Stimulated activated CD4-positive, alpha-beta T cell treated with anti-CD3 and anti-CD28 coated beads, TNF-alpha, amount 100 ng/mL, for 4 hours (primary cell): ENCODE measurements at places on chromosomes 5 and 9.

- peak; percentile 83 for DNase-seq
Observed at GRCh38 chr9:74952201-74953151, at the start of gene C9orf40. TSS of gene C9orf40 (minus strand) at chr9:74952912. CDS start at chr9:74952611, 301 bp downstream.

- DNase-seq = no peak
Observed at GRCh38 chr5:68711293-68712200, 382.3 kb upstream of the SLC30A5 start.

DNA sequence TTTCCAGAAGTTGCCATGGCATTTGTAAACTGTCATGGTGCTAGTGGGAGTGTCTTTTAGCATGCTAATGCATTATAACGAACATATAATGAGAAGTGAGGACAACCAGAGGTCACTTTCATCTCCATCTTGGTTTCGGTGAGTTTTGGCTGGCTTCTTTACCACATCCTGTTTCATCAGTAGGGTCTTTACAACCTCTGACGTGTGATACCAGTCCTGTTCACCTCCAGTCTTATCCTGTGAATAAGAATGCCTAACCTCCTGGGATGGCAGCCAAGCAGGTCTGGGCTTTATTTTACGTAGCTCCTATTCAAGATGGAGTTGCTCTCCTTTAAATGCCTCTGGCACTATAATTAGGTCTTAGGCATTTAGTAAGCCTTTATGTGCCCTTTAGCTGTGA lies 20.4 kb upstream of the RFK start:
- DNase-seq = no peak

GRCh38 chr5:144710637-144711036 lies 540.0 kb downstream of the KCTD16 start:
- no peak for DNase-seq

DNA sequence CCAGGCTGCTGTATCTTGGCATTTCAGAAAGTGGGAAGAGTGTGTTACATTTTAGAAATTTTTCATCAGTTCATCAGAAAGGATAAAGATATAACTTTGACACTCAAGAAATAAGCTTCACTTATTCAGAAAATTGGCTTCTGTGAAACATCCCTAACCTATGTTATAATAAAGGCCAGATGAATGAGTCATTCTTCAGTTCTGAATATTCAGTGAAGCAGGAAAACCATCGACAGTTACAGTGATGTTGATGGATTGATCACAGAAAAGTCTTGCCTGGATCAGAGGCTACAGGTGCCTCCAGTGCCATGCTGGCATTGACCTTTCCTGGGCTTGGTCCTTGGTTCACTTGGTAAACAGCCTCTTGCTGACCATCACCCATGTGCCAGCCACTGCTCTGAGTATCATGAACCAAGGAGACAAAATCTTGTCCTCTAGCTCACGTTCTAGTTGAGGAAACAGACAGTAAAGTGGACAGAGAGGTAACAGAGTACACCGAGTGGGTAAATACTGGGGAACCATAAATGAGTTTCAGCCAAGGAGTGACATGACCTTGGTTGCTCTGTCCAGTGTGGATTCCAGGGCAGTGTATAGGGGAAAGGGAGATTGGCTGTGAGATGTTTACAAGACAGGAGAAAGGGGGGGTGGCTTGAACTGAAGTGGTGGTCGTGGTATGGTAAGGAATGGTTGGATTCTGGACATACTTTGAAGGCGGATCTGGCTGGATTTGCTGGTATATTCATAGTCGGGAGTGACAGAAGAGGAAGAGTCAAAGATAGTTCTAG lies 98.6 kb downstream of the AMBP start:
- DNase-seq = no peak

GRCh38 chr5:102766295-102767090 lies 11.4 kb downstream of the PAM start:
- no peak for DNase-seq

- DNase-seq = no peak
Observed at GRCh38 chr9:122477826-122478225, at the start of gene OR1J1. TSS of gene OR1J1 (minus strand) at chr9:122477926. CDS start at chr9:122477926, 0 bp downstream.

- DNase-seq = no peak
Observed at GRCh38 chr5:147398860-147399259, 111.0 kb downstream of the DPYSL3 start.

DNA sequence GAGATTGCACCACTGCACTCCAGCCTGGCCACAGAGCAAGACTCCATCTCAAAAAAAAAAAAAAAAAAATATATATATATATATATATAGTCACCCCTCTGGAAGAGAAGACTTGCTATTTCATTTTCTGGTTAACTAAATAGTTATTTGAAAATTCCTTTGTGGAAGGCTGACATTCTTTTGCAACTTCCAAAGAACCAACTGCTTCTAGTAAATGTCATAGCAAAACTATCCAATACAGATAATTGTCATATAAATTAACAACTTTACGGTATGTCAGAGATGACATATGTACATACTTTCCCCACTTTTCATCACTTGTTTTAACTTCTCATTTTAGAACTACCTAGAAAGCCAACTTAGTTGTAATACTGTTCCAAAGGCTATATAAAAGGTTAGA lies 50.9 kb downstream of the PRUNE2 start:
- DNase-seq = no peak

DNA sequence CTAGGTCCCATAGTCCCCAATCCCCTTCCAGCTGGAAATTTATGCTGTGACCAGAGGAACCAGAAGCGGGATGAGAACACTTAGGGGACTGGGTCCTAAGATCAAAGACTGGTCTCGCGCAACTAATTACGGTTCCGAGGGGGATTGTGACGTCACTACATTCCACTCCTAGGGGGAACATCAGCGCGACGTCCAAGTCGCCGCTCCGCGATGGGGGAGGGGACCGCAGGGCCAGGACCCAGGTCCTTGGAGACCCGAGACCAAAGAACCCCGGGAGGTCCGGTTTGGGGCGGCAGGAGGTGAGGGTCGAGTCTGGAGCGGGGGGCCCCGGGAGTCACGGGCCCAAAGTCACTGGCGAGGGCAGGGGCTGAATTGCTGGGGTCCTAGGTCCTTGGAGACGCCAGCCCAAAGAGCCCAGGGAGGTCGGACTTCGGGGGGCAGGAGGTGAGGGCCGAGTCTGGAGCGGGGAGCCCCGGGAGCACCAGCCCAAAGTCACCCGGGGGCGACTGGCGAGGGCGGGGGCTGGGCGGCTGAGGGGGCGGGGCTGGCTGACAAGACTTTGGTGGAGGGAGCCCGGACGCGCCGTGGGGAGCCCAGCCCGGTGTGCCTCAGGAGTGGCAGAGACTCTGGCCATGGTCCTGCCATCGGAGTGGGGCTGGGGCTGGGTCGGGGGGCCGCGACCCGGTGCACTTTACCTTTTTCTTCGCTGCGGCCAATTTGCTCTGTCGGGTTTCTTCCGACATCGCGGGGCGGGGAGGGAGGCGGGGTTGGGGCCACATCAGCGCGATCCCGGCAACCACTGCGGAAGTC lies at the start of gene GOLGA2:
Gene GOLGA2 (minus strand): TSS at position 810 of the 810 bp plus-strand sequence. CDS start 31 bp downstream, at position 779.
- DNase-seq = no peak

- DNase-seq = no peak
Observed at GRCh38 chr5:151700296-151700695, 13.6 kb upstream of the SPARC start.

GRCh38 chr5:141528291-141528984 lies 39.6 kb downstream of the PCDHGC5 start:
- DNase-seq = no peak

- no peak for DNase-seq
Observed at GRCh38 chr5:92567831-92568450, 1013.1 kb downstream of the NR2F1-AS1 start.

DNA sequence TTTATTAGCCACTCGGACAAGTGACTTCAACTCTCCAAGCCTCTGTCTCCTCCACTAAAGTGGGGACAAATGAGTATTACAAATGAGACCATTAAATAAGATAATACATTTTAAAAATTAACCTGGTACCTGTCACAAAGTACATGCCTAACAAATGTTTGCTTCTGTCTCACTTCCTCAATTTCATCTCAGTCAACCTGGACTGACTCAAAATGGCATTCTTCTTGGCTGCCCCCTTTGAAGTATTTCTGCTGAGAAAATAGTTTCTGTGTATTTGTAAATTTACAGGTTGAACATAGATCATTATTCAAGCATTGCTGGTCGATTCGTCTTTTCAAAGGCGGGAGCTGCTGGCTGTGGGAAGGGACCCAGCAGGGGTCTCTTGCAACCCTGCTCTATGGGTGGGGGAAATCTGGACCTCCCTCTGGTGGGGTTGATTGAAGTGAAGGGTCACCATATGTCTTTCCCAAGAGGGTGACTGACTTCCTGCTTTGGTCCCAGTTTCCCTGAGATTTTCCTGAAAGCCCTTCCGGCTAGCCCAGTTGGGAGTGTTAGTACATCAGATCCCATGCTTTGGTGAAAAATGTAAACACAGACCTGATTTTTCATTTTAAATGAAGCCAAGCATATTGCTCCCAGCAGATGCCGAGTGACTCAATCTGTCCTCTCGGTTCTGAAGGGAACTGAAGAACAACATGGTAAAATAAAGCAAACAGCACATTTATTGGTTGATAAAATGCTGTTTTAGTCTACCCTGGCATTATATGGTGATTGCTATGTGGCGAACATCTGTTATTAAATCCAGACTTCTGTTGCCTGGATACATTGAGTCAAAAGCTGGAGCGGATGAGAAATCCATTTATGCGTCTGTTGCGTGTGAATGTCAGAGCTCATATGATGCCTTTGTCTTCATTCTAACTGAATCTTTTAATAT lies 73.0 kb downstream of the KCNIP1 start:
- no peak for DNase-seq

DNA sequence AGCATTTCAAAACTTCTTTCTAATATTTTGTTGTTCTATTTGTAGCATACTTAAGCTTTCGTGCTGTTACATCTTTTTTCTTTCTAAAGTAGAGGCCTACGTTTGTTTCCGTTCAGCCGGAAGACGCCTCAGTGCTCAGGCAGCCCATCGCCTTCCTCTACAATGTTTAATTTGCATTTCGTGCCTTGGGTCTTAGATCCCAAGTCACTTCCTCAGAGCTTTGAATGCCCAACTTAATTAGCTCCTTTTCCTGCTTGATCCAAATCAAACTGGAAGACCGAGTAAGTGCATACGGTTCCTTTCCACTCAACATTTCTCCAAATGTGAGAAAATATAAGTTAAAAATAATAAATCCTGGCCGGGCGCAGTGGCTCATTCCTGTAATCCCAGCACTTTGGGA lies 43.2 kb downstream of the MRPL36 start:
- no peak for DNase-seq

GRCh38 chr9:1771094-1771789 lies 243.9 kb upstream of the SMARCA2 start:
- no peak for DNase-seq

GRCh38 chr5:88824892-88825583 lies 57.9 kb downstream of the MEF2C start:
- no peak for DNase-seq

GRCh38 chr9:27925815-27926214 lies 352.5 kb upstream of the C9orf72 start:
- DNase-seq = no peak

DNA sequence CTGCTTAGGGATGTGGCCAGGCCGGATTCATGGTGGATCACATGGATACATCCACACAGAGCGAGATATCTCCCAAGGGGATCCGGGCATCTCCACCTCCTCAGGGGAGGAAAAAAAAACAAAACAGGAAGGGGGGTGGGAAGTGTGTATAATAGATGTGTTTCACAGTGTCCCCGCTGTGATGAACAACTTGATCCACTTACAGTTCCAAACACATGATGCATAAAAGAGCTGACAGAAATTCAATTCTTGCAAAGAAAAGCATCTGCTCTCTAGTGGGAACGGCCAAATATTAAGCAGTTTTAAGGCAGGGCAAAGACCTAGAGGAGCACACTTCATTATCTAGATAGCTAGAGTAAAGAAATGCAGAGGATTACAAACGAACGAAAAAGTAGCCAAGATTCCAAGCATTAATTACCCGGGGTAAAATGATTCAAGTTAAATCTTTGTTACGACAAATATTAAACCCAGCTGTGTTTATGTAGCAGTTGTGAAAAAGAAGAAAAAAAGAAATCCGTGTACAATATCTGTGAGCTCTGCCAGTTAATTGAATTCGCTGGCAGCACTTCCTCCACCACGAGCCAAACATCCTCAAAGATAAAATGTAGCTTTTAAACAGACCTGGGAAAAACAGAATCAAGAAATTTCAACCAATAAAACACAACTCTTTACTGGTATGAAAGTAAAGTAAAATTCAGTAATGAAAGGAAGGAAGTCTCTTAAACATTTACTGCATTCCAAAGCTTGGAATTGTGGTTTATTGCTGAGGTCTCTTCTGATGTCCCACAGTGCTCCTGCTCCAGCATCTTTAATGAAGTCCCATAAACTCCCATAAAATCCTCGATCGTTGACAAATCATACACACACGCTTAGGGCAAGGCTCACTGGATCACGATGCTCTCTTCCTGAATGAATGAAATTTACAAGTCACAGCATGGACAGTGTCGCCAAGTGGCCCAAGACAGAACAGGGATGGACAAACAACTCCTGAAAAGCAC lies 213.0 kb downstream of the CRB2 start:
- DNase-seq = no peak

- DNase-seq = no peak
Observed at GRCh38 chr5:136677217-136677616, 311.9 kb upstream of the TRPC7 start.

- DNase-seq = no peak
Observed at GRCh38 chr5:38362713-38363112, 104.4 kb downstream of the EGFLAM start.

- no peak for DNase-seq
Observed at GRCh38 chr9:16230731-16231130, 639.7 kb downstream of the BNC2 start.

- no peak for DNase-seq
Observed at GRCh38 chr5:154103233-154103632, 64.5 kb downstream of the MFAP3 start.

- no peak for DNase-seq
Observed at GRCh38 chr9:26725573-26725972, 167.0 kb downstream of the CAAP1 start.

GRCh38 chr9:14250794-14251153 lies 63.2 kb downstream of the NFIB start:
- no peak for DNase-seq

DNA sequence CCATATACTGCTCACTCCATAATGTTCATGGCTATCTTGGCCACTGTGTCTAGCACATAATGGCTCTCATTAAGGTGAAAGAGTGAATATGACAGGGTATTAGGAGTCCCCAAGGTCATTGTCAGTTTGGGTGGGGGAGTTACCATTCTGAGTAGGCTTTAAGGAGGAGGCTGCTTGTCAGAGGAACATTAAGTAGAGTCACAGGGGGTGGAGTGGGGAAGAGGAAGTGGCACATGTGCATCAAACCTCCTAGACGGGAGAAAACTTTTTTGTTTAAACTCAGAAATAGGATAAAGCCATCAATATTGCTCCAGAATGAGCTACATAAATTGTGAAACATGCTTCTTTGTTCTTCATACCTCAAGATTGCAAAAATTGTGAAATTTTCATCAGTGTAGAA lies 45.5 kb downstream of the DAB2IP start:
- DNase-seq = no peak

- DNase-seq = no peak
Observed at GRCh38 chr9:98249771-98250170, 5.7 kb downstream of the TBC1D2 start.

GRCh38 chr5:160507221-160507721 lies 85.6 kb downstream of the PTTG1 start:
- DNase-seq = no peak

- peak; percentile 13 for DNase-seq
Observed at GRCh38 chr5:143066556-143067281, 296.5 kb downstream of the ARHGAP26 start.

- DNase-seq = no peak
Observed at GRCh38 chr5:65742565-65743231, 20.7 kb downstream of the NLN start.
